HEK293T (cell line): ENCODE measurements at places on chromosomes 2 and 18.

- no peak for DNase-seq
These were observed 328.2 kb upstream of the CNTNAP5 start for GRCh38 chr2:123696799-123697410.

GRCh38 chr2:194253528-194254259 lies 1403.3 kb upstream of the SLC39A10 start:
- DNase-seq: no peak

DNA sequence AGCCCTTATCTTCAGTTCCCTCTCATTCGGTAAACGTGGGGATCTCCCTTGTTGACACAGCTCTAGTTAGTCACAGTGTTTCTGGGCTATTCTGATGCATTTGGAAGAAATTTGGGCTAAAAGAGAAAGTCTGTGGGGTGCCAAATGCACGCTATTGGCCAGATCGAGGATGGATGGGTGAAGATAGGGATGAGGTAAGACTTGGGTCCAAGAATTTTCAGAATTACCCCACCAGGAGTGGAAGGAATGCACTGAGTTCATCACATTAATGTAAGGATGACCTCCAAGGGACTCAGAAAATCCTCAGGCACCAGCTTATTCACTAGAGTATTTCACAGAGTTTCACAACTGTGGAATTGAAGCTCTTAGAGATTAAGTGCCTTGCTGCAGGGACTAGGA lies 49.3 kb downstream of the NRP2 start:
- DNase-seq: no peak

DNA sequence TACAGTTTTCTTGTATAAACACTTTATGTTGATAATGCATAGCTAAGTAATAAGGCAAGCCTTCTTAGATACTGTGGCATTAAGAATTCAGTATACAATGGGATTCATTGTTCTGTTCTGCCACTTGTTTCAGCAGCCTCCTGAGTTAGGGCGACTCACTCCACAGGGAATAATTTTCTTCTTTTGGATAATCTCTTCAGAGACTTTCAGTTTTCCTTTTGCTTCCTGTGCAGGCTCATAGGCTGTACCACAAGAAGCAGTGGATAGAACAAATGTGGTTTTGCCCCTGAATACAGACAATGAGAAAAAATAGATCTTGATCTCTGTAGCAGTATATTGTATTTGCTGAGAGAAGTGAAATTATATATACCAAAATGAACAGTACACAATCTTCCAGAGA lies 298.0 kb downstream of the ZNF407 start:
- DNase-seq: no peak

DNA sequence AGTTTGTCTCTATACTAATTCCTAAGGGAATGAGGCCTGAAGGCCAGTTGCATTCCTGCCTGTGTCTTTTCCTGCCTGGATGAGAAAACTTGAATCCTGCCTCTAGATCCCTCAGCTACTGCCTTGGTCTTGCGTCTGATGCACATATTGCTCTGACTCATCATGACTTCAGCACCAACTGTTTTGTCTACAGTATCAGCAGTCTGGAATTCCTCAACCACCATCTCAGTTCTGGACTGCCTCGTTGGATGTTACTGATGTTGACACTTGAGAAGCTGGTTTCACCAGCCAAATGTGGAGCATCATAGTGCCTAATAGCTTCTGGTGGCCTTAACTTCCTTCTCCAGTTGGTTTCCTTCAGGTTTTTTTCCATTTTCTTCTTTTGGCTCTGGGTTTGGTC lies 211.0 kb downstream of the CTNNA2 start:
- DNase-seq: no peak

GRCh38 chr2:227022608-227023007 lies 141.4 kb downstream of the COL4A4 start:
- no peak for DNase-seq

GRCh38 chr18:27749194-27749593 lies 427.7 kb downstream of the CDH2 start:
- no peak for DNase-seq

- no peak for DNase-seq
These were observed 199.3 kb upstream of the MYT1L start for GRCh38 chr2:2530334-2530733.

DNA sequence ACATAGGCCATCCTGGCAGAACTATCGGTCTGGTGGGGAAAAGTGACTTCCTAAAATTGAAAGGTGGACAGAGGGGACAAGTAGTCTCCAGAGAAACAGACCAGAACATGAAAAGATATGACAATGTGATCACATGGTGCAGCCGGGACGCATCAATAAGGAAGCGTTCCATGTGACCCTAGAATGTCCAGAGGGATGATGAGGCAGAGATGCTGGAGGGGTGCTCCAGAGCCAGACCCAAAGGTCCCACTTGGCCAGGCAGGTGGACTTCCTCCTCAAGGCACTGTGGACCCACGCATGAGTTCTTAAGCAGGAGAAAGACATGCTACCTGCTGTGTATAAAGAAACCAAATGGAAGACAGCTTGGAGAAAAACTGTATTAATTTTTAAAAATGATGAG lies 50.2 kb downstream of the CDH2 start:
- DNase-seq: no peak

- no peak for DNase-seq
These were observed 143.0 kb downstream of the AQP4 start for GRCh38 chr18:26722565-26722931.

DNA sequence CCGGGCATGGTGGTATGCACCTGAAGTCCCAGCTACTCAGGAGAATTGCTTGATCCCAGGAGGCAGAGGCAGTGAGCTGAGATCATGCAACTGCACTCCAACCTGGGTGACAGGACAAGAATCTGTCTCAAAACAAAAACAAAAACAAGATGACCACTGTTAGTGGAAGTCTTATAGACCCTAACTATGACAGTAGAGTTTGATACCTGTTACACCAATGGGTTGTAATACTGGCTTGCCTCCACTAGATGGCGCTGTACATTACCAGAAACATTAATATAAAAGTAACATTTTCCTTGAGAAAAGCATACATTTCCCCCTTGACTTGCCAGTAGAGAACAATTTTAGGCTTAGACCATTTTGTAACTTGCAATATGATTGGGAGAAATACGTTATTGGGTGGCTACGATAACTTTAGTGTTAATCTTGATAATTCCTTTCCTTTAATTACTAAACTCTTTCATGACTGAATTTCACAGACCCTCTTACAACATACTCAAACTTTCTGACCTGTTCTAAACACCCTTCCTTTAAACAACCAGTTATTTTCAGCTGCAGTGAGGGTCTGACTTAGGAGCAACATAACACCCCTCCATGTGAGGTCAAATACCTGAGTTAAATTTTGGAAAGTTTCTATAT lies 19.5 kb downstream of the SLC25A52 start:
- peak; percentile 64 for DNase-seq
